Stimulated activated CD4-positive, alpha-beta T cell treated with anti-CD3 and anti-CD28 coated beads, Interleukin-15, amount 100 ng/mL, for 48 hours (primary cell): ENCODE measurements at places on chromosomes 5 and 9.

GRCh38 chr9:30075451-30076199 is 2308.8 kb upstream of the ACO1 start:
- DNase-seq = peak; percentile 28

DNA sequence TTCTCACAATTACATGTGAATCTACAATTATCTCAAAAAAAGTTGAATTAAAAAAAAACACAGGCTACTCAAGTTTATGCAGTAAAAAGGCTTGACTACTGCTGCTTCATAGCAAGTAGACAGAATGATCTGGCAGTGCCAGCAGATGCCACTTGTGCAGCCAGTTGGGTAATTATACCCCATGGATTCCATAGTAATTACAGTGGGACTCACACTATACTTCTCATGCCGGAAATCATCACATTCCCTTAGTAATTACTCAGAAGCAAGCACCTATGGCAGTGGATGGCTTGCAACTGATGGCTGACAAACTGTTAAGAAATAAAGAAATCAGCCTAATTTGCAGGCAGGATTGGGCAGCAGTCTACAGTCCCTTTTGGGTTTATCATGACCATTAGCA is 463.2 kb upstream of the KLF4 start:
- no peak for DNase-seq

GRCh38 chr5:173882632-173883031 is 5.5 kb upstream of the CPEB4 start:
- no peak for DNase-seq

- DNase-seq = no peak
Observed at GRCh38 chr5:135010502-135011354, 23.3 kb downstream of the PITX1 start.

- DNase-seq = no peak
Observed at GRCh38 chr9:99050924-99051323, 54.0 kb upstream of the TGFBR1 start.

DNA sequence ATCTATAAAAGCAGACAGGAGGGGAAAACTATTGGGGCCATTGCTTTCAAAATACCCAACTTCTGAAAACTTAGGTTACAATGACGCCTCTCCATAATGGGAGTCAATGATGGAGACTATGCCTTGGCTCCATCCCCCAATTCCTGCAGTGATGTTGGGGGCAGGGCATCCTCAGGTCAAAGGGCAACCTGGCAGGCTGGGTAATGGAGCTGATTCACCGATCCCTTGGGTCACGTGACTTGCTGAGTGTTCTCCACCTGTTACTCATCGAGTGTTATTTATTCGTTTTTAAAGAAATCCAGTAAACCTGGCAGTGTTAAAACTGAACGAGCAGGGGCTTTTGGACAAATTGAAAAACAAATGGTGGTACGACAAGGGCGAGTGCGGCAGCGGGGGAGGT is 244.4 kb downstream of the FAM114A2 start:
- DNase-seq = no peak

GRCh38 chr5:125890511-125890931 is 532.7 kb upstream of the GRAMD2B start:
- no peak for DNase-seq

DNA sequence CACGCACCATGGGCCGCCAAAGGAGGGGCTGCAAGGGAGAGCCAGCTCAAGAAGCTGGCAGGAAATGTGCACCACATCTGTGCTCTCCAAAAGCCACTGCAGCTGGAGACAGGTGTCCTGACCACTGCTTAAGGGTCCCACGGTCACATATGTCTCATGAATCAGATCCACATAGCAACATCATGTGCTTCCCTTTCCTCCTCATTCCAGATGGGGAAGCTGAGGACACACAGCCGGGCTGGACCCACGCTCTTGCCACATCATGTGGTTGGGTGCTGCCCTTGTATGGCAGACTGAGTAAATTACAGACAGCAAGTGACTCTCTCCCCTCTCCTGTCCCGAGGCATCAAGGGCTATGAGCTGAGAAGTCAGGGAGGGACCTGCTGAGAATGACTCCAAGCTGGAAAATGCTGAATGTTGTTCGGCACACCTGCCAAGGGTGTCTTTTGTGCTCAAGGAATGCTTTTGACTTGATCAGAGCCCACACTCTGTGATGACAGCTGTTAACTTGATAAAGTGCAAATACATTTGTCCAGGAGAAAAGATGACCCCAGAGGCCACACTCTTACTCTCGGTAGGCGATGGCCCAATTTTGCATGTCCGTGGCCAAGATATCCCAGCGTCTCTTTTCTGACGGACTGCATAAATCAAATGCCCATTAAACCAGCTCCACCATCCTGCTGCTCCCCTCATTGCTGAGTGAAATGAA is 58.2 kb downstream of the NSUN2 start:
- DNase-seq = no peak

GRCh38 chr5:78232163-78232562 is 62.3 kb downstream of the AP3B1 start:
- DNase-seq = no peak
